D341Med (cell line): ENCODE measurements at places on chromosomes 6 and 20.

DNA sequence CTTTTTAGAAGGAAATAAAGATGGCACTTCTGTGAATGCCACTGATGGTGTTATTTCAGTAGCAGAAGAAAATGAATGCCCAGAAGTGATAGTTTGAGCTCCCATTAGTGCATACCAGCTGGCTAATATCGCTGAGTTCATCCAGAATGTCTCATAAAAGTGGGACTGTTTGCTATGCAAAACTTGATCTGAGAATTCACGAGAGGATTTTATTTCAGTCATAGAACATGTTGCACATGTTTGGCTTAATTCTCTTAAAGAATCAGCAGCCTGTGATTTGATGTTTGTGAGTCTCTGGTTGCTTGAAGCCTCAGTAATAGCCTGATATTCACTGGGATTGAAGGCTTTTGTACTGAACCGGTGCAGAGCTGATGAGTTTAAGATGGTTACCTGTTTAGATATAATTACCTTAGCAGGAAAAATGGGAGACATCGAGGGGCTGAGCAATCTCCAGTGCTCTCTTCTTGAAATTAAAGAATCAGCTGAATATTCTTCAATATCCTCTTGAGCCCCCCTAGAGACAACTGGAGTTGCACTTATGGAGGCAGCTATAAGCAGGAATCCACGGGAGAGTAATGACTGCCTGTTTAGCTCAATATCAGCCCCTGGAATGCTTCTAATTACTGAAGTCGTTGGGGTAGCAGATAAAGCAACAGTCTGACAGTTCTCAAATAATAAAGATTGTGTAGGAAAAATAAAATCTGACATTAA lies 955.5 kb downstream of the PHF3 start:
- no peak for DNase-seq

- no peak for DNase-seq
Observed at GRCh38 chr20:48242623-48243022, 457.3 kb upstream of the SULF2 start.

GRCh38 chr6:134822920-134823709 lies 126.8 kb downstream of the ALDH8A1 start:
- peak; percentile 80 for DNase-seq

DNA sequence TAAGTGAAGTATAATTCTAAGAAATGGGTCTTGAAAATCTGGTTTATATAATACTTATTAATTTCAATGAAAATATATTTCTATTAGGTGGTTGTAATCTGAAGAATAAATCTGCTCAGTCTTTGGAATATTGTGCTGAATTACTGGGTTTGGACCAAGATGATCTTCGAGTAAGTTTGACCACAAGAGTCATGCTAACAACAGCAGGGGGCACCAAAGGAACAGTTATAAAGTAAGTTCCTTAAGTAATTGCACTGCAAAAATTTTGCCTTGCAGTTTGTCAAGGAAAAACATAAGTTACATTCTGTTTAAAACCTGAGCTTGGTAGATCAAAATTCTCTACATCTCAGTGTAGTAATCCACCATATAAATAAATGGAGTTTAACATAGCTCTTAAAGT lies 106.0 kb downstream of the MYO6 start:
- peak; percentile 42 for DNase-seq

DNA sequence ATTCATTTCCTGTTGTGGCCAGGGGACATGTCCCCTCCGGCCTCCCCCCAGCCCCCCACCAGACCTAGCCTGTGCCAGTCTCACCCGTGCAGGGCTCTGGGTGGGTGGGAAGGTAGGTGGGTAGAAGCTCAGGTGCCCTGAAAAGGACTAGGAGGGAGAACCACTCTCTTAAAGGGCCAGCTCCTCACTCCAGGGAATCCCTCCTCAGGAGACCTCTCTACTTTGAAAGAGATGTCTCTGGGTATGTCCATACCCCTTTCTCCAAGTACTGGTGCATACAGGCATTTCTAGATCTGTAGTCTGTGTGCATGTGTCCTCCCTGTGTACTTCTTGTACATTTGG lies 60.8 kb upstream of the EPB41L1 start:
- no peak for DNase-seq

- no peak for DNase-seq
Observed at GRCh38 chr6:168700880-168701279, 259.9 kb downstream of the SMOC2 start.

DNA sequence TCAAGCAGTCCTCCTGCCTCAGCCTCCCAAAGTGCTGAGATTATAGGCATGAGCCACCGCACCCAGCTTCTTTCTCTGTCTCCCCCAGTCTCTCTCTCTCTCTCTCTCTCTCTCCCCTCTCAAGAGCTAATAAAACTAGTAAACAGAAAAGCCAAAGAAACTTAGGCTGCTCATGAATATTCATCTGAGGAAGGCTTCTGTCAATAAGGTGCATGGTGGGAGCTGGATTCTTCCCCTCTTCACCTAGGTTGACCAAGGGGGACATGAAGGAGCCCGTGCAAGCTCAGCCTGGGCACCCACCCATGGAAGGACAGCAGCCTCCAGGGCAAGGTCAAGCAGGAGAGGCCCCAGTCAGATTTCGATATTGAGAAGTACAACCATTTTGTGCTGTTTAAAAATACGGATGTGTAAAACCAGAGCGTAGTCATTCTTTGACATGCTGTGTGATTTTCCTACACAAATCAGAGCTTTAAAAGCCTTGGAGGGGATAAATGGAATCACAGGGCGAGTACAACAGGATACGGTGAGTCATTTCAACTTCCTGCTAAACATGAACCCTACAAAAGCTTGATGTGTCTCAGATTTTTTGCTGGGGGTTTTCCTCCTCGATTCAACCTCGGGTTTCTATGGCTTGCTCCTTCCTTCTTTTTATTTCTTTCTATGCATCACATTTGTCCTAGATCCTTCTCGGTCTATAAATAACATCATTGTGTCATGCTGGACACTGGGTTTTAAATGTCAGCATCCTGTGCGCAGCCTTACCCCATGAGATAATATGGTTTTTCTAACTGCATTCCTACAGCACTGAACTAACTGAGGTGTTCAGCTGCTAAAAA lies 368.9 kb upstream of the JARID2 start:
- no peak for DNase-seq

DNA sequence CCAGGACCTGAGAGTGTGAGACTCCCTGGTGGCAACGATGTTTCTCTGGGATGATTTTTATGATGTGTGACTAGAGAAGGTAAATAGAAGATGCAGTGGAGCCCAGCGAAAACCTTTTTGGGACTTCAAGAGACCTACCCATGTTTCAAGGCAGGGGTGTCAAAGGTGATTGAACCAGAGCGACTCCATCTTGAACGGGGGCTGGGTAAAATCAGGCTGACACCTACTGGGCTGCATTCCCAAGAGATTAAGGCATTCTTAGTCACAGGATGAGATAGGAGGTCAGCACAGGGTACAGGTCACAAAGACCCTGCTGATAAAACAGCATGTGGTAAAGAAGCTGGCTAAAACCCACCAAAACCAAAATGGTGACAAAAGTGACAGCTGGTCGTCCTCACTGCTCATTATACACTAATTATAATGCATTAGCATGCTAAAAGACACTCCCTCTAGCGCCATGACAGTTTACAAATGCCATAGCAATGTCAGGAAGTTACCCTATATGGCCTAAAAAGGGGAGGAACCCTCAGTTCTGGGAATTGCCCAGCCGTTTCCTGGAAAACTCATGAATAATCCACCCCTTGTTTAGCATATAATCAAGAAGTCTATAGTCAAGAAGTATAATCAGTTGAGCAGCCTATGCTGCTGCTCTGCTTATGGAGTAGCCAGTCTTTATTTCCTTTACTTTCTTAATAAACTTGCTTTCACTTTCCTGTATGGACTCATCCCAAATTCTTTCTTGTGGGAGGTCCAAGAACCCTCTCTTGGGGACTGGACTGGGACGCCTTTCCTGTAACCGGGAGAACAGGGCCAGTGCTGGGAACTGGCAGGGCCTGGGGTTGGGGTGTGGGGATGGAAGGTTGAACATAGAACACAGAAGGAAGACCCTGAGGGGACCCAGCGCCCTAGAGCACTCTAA lies 526.4 kb downstream of the QKI start:
- DNase-seq = no peak

GRCh38 chr6:133301835-133302234 lies 60.7 kb downstream of the EYA4 start:
- DNase-seq = no peak

DNA sequence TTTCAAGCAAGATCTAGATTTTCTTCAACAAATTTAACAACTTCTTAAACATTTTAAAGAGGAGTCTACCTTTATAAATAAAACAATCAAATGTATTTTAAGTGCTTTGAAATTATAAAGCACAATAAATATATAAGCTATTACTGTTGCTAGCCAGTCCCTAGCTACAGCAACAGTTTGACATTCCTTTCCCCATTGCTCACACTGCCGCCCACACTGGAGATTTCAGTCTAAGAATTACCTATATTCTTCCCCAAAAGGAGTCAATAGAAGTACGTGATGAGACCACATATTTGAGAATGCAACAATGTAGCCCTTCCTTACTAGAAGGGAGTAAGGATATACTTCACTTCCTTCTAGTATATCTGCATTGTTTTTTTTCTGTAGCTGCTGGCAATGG lies 65.3 kb upstream of the RNF146 start:
- DNase-seq = no peak

DNA sequence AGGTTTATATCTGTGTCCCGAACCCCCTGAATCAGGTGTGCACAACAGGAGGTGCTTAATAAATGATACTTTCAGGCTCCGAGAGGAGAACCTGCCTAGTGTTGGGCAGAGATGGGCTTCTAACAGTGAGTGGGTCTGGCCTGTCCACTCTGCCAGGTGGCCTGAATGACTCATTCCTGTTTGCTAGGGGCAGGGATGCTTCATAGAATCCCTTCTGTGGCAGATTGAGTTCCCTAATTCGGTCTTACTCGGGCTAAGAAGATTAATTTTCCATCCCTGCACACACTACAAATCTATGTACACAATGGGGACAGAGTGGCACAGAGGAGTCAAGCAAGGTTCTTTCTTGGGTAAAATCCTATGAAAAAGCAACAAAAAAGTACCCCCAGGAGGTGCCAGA lies 19.8 kb downstream of the SDC4 start:
- DNase-seq = peak; percentile 59

- DNase-seq = no peak
Observed at GRCh38 chr6:126020305-126021050, 34.1 kb downstream of the TRMT11 start.
